Activated CD4-positive, alpha-beta T cell treated with anti-CD3 and anti-CD28 coated beads, Interleukin-2, Interleukin-4, amounts not matched to agents 100 ng/mL and 50 ng/mL, durations not matched to agents 16 hours and 8 hours (primary cell): ENCODE measurements at places on chromosomes 2 and 18.

DNA sequence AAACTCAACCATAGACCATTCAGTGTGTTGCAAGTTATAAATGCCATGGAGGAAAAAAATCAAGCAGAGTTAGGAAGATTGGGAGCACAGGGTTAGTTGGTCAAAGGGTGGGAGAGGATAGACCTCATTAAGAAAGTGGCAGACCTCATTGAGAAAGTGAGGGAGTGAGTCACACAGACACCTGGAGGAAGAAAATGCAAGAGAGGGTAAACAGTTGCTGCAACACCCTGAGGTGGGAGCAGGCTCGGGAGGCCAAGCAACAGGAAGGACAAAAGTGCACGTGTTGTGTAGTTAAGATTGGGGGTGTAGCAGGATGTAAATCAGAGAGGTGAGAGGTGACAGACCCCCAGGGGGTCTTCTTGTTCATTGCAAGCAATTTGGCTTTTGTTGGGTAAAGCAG is 6.4 kb downstream of the IL1RL1 start:
- DNase-seq: no peak

DNA sequence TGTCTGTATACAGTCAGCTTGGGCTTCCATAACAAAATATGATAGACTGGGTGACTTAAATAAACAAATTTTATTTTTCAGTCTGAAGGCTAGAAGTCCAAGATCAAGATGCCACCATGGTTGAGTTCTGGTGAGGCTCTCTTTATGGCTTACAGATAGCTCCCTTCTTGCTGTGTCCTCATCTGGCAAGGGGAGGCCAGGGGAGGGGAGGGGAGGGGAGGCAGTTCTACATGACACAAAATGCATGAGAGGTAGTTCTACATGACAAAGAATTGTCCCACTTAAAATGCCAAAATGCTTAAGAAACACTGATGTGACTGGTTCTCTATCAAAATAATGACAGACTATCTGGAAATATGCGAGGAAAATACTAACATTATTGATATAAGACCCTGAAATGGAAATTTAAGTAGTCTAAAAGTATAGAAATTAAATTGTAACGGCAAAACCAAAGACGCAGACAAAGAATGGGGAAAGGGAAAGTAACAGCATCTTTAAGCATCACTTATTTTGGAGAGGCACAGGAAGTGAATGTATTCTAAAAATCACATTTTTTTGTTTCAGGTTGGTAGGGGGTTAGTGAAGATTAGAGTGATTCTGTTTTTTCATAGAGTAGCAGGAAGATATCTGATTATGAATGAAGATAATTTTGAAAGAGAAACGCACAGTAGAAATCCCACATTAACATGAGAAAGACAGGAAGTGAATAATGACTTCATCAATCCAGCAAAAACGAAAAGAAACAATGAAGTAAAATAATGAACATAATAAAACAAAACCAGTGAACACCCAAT is 131.4 kb downstream of the STRN start:
- no peak for DNase-seq

DNA sequence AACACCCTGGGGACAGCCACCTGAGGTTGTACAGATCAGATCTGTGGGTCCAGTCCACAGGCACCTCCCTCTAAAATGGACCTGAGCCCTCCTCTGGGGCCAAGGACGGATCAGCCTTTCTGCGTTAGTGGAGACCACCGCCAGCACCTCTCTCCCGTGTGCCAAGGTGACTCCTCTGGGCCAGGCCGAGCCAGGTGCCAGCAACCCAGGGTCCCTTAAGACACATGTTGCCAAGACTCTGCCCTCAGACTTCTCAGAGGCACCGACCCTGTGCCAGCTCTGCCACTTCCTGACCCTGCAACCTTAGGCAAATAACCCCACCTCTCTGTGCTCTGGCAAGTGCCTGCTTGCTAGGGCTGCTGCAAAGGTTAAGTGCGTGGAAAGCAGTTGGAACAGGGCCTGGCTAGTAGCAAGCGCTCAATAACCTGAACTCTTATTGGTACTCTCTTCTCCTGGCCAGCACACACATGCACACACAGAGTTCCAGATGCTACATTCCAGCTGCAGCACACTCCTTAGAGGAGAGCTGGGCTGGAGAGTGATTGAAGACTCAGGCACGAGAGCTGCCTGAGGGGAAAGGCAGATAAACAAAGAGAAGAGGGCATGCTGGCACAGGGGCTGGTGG is 105.6 kb downstream of the TNS1 start:
- DNase-seq: no peak

DNA sequence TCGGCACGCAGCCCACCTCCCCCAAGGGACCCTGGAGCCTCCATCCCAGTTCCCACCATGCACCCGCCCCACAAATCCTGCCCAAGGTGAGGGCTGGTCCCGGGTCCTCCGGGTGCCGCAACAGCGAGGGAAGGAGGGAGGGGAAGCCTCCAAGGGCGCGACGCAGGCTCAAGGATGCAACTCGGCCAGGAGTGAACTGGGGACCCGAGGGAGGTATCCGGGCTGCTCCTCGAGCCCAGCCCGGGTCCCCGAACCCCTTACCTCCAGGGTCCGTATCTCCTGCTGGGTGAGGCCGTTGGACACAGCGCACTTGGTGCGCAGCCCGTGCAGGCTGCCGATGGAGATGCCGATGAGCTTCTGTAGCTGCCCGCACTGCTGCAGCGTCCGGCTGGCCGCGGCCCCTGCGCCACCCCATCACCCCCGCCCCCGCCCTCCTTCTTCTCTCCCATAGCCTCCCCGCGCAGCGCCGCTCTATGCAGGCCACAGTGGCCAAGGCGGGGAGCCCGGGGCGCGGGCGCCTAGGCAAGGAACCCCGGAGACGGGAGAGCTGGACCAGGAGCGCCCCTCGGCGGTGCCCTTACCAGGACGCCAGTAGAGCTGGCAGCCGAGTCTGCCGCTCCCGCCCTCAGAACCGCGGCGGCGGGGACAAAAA is 124.1 kb downstream of the ANKRD30BL start:
- no peak for DNase-seq

DNA sequence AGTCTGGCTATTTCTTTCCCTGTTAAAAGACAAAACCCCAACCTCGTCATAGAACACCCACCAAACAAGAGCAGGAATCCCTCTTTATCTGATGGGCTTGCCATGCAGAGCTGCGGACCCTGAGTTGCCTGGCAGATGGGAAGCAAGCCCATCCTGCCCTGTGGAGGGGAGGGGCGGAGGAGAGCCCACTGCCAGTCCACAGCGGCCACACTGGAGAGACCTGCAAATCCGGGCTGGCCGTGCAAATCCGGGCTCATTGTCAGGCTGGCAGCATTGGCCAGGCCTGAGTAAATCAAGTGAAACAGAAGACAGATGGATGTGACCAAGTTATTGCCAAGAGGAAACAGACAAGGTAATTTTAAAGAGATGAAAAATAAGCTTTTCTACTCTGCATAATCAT is 22.0 kb downstream of the MYL12B start:
- no peak for DNase-seq

- no peak for DNase-seq
Observed at GRCh38 chr18:36496022-36496421, 198.5 kb downstream of the FHOD3 start.

DNA sequence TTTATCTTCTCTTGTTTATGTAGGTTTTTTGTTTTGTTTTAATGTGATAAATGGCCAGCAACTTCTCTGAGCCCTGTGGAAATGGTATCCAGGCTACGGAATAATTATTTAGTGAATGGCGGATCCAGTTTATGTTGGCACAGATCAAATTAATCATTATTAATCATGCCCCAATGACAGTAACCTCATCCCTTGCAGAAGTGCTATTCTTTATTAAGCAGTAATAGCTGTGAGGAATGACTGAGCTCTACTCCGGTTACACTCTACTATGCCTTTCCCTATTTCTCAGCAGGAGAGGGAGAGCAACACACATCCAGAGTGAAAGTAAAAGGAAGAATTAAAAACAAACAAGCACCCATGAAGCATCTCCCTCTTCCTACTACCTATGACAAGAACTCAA is 84.8 kb downstream of the SETBP1 start:
- no peak for DNase-seq

DNA sequence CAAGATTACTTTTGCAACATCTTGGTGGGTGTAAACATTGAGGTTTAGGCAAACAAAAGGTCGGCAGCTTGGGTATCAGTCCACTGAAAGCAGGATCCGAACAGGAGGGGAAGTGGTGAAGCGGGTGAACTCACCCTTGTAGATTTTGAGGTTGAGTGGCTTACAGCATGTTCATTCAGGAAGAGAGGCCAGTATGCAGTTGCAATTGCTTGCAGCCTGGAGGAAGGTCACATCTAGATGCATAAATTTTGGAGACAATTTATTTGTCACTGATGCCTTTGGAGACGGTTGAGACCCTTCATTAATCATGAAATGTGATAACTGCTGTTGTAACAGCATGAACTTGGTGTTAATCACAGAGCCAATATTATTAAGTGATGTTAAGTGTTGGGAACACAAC is 131.1 kb downstream of the LTBP1 start:
- DNase-seq: peak; percentile 16
